ENCODE measurements at places on chromosomes 7 and 10.
A peak's percentile ranks its signal among the peaks of the same experiment; 100 is the strongest.

- DNase-seq = no peak
Measured at GRCh38 chr10:110324201-110324804, 19.6 kb upstream of the SMNDC1 start.

DNA sequence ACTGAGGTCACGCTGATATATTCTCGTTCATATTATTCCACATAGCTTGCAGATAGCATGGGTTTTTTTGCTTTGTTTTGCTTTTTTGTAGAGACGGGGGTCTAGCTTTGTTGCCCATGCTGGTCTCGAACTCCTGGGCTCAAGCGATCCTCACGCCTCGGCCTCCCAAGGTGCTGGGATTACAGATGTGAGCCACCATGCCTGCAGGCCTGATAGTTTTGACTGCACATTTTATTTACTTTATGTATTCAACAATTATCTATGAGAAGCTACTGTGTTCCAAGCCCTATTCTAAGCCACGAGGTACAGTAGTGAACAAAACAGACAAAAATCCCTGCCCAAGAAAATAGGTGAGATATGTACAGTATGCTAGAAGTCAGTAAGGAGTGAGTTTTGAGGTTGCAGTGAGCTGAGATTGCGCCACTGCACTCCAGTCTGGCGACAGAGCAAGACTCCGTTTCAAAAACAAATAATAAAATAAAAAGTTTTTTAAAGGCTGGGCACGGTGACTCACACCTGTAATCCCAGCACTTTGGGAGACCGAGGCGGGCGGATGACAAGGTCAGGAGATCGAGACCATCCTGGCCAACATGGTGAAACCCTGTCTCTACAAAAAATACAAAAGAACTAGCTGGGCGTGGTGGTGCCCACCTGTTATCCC is 1.3 kb upstream of the YWHAG start:
- no peak for DNase-seq

DNA sequence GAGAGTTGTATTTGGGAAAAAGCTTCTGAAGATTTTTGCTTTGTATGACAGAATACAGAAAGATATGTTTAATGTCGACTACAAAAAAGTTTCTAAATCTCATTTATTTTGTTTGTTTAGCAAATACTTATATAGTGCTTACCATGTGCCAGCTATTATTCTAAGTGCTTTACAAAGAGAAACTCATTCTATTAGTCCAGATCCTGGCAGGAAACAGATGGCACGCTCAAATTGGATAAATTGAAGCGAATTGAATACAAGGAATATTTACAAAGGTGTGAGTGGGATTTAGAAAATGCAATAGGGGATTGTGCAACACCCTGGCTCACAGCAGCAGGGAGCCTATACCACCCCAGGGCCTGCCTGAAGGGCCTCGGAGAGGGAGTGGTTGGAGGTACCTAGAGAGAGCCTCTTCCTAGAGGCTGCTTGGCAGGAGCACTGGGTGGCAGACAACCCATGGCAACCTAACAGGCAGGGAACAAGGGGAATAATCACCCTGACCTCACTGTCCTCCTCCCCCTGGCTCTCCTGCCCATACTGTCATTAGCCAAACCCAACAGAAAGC is 27.6 kb upstream of the FAM204A start:
- no peak for DNase-seq

DNA sequence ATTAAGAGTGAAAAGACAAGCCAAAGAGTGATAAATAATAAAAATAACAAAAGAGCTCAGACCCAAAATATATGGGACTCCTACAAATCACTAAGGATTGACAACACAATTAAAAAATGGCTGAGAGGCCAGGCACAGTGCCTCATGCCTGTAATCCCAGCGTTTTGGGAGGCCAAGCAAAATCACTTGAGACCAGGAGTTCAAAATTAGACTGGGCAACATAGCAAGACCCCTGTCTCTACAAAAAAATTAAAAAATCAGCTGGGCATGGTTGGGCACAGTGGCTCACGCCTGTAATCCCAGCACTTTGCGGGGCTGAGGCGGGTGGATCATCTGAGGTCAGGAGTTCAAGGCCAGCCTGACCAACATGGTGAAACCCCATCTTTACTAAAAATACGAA is 137.3 kb downstream of the IDE start:
- no peak for DNase-seq

- DNase-seq = no peak
Measured at GRCh38 chr10:105734479-105734878, 1093.4 kb downstream of the SORCS3 start.

- peak; percentile 65 for DNase-seq
Measured at GRCh38 chr7:6533893-6534495, 17.3 kb downstream of the GRID2IP start.

- DNase-seq = no peak
Measured at GRCh38 chr10:4672201-4672600, 153.8 kb upstream of the AKR1E2 start.

DNA sequence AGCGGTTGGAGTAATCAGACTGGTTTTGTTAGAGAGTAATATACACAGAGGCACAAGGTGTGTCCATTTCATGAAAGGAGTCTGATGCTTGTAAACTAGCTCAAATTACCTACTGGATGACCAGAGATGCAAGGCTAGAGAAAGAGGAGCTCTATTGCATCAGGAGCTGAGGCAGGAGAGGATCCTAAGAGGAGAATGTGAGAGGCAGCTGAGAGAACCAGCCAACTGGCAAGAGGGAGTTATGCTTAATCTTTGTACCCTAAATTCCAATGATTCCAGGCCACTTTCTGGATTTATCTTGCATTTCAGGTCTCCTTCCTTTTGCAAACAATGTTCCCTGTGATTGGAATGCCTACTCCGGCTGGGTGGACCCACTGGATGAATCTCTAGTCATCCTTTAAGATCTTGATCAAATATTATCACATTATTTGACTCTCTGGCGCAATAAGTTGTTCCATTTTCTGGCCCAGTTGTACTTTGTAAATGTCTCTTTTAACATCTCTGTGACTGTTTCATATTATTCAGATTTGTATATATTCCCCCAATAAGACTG is 57.5 kb upstream of the PTPN12 start:
- DNase-seq = no peak

- DNase-seq = no peak
Measured at GRCh38 chr7:130277763-130278643, 11.3 kb downstream of the CPA2 start.

DNA sequence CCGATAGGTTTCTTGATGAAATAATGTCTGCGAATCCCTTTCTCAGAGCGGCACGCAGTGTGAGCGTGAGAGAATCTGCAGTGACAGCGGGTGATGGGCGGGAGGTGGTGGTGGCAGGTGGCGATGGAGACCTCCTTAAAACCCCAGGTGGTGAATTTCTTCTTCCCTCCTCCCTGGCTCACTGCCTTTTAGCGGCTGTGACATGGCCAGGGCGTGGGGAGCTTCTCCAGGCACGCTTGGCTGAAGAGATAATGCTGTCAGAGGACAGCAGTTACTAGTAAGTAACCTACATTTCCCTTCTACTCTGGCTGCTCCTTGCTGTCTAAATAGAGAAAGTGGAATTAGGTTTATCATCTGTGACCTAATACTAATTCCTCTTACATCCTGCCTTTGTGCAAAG is 141.4 kb upstream of the INSYN2A start:
- no peak for DNase-seq

GRCh38 chr7:21495731-21496130 is 47.1 kb upstream of the DNAH11 start:
- no peak for DNase-seq

DNA sequence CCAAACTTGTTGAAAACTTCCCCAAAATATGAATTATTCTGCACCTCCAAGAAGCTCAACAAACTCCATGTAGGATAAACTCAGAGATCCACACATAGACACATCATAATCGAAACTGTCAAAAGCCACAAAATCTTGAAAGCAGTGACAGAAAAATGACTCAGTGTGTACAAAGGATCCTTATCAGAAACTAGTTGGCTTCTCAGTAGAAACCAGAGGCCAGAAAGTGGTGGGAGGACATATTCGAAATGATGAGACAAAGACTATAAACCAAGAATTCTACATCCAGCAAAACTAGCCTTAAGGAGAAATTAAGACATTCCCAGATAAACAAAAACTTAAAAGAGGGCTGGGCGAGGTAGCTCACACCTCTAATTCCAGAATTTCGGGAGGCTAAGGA is 38.5 kb downstream of the MCMBP start:
- DNase-seq = peak; percentile 25

DNA sequence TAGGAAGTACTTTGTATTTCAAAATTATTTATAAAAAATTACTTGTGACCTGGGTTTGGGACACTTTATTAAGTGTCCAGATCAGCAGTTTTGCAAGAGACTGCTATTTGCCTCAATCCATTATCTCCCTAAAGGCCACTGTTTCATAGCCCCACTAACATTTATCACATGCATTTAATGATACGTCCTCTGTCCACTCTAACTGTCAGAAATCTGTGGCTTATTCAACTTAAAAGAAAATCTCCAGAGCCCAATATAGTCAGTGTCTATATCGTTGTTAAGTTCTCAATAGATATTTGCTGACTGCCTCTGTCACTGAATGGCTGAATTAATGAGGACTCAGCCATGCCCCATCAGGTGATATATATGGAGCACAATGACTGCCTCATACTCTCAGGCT is 553.9 kb upstream of the POM121L12 start:
- DNase-seq = no peak

GRCh38 chr7:141369422-141369821 is 181.8 kb upstream of the AGK start:
- no peak for DNase-seq

- peak; percentile 79 for DNase-seq
Measured at GRCh38 chr7:774161-775109, 47.4 kb upstream of the PRKAR1B start.

DNA sequence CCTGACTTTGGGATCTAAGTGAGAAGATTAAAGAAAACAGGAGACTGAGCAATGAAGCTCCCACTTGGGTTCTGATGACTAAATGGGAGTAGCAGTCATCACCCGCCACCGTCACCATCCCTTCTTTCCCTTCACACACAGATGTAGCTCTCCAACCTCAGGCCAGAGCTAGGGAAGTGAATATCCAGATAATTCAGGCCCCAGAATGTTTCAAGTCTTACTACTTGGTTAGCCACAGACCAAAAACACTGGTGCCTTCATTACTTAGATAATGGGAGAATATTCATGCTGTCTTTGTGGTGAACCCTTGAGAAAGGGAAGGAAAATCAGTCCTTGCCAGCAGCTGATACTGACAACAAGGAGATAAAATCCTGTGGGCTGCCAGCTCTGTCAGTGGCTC is 100.7 kb downstream of the OSBPL3 start:
- DNase-seq = no peak

DNA sequence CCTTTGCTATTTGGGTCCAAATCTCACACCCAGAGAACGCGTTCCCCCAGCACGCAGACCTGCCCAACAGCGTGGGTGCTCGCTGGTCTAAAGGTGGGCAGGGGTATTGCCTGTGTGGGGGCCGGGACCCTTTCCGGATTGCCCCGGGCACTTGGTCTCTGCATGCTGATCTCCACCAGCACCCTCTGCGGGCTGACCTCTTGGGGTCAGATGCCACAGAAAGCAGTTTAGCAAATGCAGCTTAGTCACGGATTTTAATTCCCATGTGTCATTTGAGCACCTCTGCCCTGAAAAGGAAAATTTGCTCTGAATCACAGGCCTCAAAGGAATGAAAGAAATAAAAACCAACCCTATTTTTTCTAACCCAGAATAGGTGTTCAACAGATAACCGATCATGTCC is 46.7 kb downstream of the PKD1L1 start:
- no peak for DNase-seq

DNA sequence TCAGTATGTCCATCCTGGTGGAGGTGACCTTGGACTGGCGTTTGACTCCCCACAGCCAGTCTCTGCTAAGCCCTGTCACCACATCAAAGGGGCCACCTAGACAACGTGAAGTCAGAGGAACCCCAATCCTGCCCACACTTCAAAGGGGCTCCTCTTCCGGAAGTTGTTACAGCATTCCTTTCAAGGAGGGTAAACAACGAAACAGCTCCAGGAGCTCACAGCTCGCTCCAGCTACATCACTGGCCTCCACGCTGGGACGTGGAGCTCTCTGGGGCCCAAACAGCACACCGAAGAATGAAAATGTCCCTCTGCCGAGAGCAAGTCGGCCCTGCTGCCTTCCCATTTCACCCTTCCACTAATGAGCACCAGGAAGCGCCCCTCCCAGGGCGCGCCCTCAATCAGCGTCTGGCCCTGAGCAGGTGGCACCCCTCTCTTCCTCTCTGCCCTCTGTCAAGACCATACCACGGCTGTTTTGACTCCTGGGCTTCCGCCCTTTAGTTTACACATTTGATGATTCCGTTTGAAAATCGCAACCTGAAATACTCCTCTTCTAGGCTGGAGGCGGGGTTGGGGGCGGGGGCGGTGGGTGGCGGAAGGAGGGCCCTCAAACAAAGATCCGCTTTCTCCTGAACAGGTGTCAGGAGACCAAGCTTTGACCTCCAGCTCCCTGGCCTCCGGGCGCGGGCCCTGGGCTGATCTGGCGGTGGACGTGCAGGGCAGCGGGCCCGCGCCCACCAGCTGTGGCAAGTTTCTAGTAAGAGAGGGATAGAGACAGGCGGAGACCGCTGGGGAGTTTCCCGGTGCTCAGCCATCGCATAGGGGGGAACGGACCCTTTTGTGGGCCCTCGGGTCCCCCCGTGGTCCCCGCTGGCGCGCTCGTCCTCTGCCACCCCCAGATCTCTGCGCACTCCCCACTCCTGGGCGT is 53.1 kb upstream of the KDM7A start:
- peak; percentile 70 for DNase-seq

DNA sequence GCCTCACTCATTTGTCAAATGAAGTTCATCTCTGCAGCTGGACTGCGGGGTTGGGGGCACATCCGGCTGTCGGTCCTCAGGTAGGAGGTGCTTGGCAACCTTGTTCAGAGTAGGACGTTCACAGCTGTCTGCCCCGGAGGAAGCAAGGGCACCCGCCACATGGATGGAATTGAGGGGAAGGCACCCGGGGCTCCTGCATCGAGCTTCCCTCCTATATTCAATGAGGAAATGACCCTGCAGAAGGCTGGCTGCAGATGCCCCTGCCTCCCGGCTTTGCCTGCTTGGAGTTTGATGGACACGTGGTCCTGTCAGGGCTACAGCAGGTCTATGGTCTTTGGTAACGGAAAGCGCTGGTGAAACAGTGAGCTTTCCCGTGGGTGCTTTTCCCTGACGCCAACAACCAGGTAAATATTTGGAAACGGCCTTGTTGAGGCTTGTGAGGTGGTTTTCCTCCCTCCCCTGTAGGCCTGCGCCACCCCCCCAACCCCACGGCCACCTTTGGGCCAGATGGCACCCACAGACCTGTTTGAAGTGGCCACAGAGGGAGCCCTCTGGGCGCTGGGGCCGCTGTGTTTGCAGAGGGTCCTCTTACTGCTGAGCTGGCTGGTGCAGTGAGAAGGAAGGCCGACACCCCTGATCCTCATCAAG is 32.9 kb downstream of the HTRA1 start:
- DNase-seq = no peak

DNA sequence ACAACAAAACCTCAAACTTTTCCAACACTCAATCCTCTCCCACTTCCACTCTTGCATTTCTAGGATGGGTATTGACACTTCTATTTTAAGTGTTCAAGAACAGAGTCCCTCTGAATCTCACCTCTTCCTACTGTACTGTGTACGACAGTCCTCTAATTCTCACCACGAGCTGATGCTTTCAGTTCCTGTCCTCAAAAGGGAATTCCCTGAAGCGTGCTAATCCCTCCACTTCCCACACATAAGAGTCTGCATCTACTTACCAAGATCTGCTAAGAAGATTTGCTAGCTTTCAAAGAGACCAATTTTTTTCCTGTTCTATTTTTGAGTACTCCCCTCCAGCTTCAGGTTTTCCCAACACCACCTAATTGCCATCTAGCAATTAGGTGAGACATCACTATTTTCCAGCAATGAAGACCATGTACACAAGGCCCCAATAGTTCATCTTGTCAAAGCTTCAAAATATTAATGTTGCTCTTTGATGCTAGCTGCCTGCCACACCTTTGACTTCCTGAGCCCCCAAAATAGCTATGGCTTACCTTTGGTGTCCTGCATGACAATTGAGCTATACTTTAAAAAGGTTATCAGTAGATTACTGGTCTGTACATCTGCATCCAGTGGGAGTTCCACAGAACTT is 54.4 kb downstream of the ARMH3 start:
- DNase-seq = no peak
